ENCODE measurements at places on chromosomes 5 and 9. TPM values are rescaled to one million over a fixed set of nuclear protein-coding genes. Genes with fewer than 3 reads are reported as not detected.

Gene RBM18
- total RNA-seq, result 18.3 TPM

Gene CAVIN4
- 6.8 TPM for total RNA-seq

Gene PPP2CA
- 244 TPM for total RNA-seq

Gene BSPRY
- total RNA-seq, result 5.1 TPM

Gene CKMT2
- 1.5 TPM for total RNA-seq

Gene TYRP1
- not detected for total RNA-seq

Gene GALNT12
- total RNA-seq, result 18.0 TPM

Gene NR5A1
- 0.37 TPM for total RNA-seq

Gene ORM2
- 1.4 TPM for total RNA-seq

Gene ACTBL2
- not detected for total RNA-seq

Gene CARTPT
- not detected for total RNA-seq

Gene CYLC2
- total RNA-seq, result not detected

Gene GPRIN1
- total RNA-seq, result 10.8 TPM

Gene GRPEL2
- total RNA-seq, result 47.3 TPM

Gene PRR16
- 0.13 TPM for total RNA-seq
